ENCODE measurements at places on chromosomes 6 and 20. TPM values are rescaled to one million over a fixed set of nuclear protein-coding genes. Genes with fewer than 3 reads are reported as not detected.

- peak; percentile 43 for DNase-seq
Observed at GRCh38 chr6:106512048-106512967, 117.0 kb downstream of the RTN4IP1 start.

DNA sequence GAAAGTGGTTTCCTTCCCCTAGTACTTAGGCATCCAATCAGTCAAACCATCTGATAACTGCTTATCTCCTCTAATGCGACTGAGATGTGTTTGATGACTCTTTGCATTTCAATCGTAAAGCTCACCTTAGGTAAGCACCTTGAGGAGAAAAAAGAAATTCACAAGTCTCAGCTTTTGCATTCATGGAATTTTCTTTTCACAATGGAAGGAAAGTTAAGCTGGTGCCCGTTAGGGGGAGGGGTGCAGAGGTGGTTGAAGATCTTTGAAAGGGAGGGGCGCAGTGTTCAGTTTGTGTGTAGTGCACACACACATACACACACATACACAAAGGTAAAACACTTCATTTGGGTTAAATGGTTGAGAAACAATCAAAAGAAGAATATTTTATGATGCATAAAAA, 87.1 kb upstream of the SALL4 start:
- no peak for DNase-seq

- no peak for DNase-seq
Observed at GRCh38 chr20:59514554-59514953, 89.8 kb upstream of the PHACTR3 start.

- DNase-seq: peak; percentile 98
Observed at GRCh38 chr20:50561379-50562078, 51.3 kb downstream of the PTPN1 start.

DNA sequence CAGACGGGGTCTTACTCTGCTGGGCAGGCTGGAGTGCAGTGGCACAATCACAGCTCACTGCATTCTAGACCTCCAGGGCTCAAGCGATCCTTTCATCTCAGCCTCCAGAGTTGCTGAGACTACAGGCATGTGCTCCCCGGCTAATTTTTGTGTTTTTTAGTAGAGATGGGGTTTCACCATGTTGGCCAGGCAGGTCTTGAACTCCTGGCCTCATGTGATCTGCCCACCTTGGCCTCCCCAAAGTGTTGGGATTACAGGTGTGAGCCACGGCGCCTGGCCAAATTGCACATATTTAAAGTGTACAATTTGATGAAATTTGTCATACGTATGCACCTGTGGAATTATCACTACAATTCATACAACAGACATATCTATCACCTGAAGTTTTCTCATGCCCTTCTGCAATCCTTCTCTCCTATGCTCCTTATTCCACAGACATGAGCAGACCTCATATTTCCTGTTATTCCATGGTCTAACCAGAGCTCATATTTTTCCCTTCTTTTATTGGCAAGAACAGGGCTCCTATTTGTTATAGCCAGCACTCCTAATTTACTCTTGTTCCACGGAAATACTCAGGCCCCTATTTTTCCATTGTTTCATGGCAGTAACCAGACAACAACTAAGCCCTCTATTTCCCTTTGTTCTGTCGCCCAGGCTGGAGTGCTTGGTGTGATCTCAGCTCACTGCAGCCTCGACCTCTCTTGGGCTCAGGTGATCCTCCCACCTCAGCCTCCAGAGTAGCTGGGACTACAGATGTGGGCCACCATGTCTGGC, 2.2 kb upstream of the CSTL1 start:
- DNase-seq: no peak

GRCh38 chr6:20577173-20577688, 43.0 kb downstream of the CDKAL1 start:
- no peak for DNase-seq

The SLC22A3 gene
- 71.5 TPM for total RNA-seq

The VTA1 gene
- 35.9 TPM for total RNA-seq

The TPBG gene
- total RNA-seq: 5.8 TPM

The BFSP1 gene
- total RNA-seq: 2.9 TPM

The SAMD5 gene
- 21.2 TPM for total RNA-seq

DNA sequence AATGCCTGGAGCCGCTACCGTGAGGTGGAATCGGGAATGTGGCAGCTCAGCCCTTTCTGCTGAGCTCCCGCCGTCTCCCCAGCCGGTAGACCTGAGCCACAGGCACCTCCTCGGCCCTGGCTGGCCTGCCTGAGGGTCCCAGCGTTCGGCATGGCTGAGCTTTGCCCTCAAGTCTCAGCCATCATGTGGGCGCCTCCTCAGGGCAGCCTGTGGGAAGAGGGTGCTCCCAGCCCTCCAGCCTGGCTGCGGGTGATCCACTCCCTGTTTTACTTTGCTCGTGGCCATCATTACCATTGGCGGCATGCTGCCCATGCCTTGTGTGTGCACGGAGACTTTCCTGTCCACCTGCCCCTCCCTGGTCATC, 329.7 kb downstream of the CDH4 start:
- DNase-seq: no peak
